ENCODE measurements at places on chromosomes 7 and 10. TPM values are rescaled to one million over a fixed set of nuclear protein-coding genes. Genes with fewer than 3 reads are reported as not detected.

GPR15LG gene
- total RNA-seq, result not detected

ELAPOR2 gene
- total RNA-seq, result 10.3 TPM

LRRC72 gene
- not detected for total RNA-seq

PTF1A gene
- not detected for total RNA-seq

SRRM3 gene
- 0.11 TPM for total RNA-seq

LRRC17 gene
- 0.38 TPM for total RNA-seq

GRCh38 chr7:50304129-50304910 is at the start of gene IKZF1:
Gene IKZF1, plus strand, starts transcription at chr7:50304716. Its CDS starts 14,346 bp downstream, at chr7:50319062.
- H3K27ac ChIP-seq, result no peak within 1 kb of the TSS
- no peaks in the 10 kb centered on the region for H3K36me3 ChIP-seq
- H3K4me1 ChIP-seq, result no peaks in the 10 kb centered on the region
- peak within 1 kb of the TSS; percentile 33 for H3K4me3 ChIP-seq

GRCh38 chr7:128192497-128193142 is 48.5 kb upstream of the LEP start:
- peaks cover 6% of the 10 kb centered on the region for H3K27me3 ChIP-seq
- no peak for DNase-seq
- H3K4me3 ChIP-seq, result no peak overlapping the region
- H3K27ac ChIP-seq, result no peak overlapping the region
- H3K36me3 ChIP-seq, result no peaks in the 10 kb centered on the region
- H3K4me1 ChIP-seq, result peaks cover 5% of the 10 kb centered on the region

- H3K4me1 ChIP-seq, result peaks cover 7% of the 10 kb centered on the region
- H3K27me3 ChIP-seq, result no peaks in the 10 kb centered on the region
- no peaks in the 10 kb centered on the region for H3K36me3 ChIP-seq
- H3K27ac ChIP-seq, result no peak overlapping the region
- no peak overlapping the region for H3K4me3 ChIP-seq
These were observed 179.2 kb downstream of the EBF3 start for GRCh38 chr10:129784891-129785290.

GRCh38 chr10:75051308-75051707 is 60.1 kb upstream of the SAMD8 start:
- no peak overlapping the region for H3K4me3 ChIP-seq
- peaks cover 3% of the 10 kb centered on the region for H3K27me3 ChIP-seq
- H3K27ac ChIP-seq, result no peak overlapping the region
- no peaks in the 10 kb centered on the region for H3K36me3 ChIP-seq
- DNase-seq, result no peak

- H3K4me3 ChIP-seq, result no peak overlapping the region
- H3K27me3 ChIP-seq, result no peaks in the 10 kb centered on the region
- H3K4me1 ChIP-seq, result peaks cover 20% of the 10 kb centered on the region
- peaks cover under 1% of the 10 kb centered on the region for H3K36me3 ChIP-seq
- DNase-seq, result peak; percentile 53
These were observed 55.4 kb downstream of the LANCL2 start for GRCh38 chr7:55420530-55420929.

- no peak overlapping the region for H3K27ac ChIP-seq
- H3K27me3 ChIP-seq, result no peaks in the 10 kb centered on the region
- peaks cover 63% of the 10 kb centered on the region for H3K36me3 ChIP-seq
- no peak overlapping the region for H3K4me3 ChIP-seq
- no peaks in the 10 kb centered on the region for H3K4me1 ChIP-seq
- no peak for DNase-seq
These were observed 73.0 kb upstream of the GJD4 start for GRCh38 chr10:35532141-35532540.

DNA sequence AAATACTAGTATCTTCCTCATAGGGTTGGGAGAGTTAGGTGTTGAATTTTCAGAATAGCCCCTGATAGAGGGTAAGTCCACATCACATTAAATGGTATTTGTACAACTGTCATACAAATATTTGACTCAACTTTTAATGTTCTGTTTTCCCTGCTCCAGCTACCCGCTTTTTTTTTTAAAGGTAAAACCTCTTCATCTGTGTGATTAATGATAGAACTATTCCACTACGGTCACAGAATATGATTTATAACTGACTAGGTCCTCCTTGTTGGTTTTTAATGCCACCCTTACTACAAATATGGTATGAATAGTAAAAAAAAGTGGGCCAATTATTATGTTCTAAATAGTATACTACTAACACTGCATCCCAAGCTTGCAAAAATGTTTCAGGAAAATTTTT is 15.6 kb upstream of the NRP1 start:
- no peaks in the 10 kb centered on the region for H3K4me1 ChIP-seq
- peaks cover 26% of the 10 kb centered on the region for H3K27me3 ChIP-seq
- no peaks in the 10 kb centered on the region for H3K36me3 ChIP-seq
- no peak for DNase-seq
- no peak overlapping the region for H3K4me3 ChIP-seq

GRCh38 chr10:110273474-110273873 is 31.2 kb downstream of the SMNDC1 start:
- DNase-seq, result peak; percentile 39
- no peaks in the 10 kb centered on the region for H3K27me3 ChIP-seq
- no peak overlapping the region for H3K27ac ChIP-seq
- H3K4me1 ChIP-seq, result peaks cover 43% of the 10 kb centered on the region

DNA sequence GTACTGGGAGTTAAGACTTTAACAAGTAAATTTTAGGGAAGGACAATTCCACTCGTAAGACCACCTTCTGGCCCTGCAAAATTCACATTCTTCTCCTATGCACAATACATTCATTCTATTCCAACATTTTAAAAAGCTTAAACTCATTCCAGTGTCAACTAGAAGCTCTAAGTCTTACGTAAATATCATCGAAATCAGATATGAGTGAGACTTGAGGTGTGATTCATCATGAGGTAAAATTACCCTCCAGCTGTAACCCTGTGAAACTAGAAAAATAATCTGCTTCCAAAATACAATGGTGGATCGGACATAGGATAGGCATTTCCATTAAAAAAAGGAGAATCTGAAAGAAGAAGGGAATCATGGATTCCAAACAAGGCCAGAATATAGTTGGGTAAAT is 370.3 kb downstream of the CDC14C start:
- no peak overlapping the region for H3K4me3 ChIP-seq
- no peaks in the 10 kb centered on the region for H3K36me3 ChIP-seq

- H3K4me3 ChIP-seq, result no peak overlapping the region
- H3K36me3 ChIP-seq, result no peaks in the 10 kb centered on the region
- DNase-seq, result no peak
- H3K27ac ChIP-seq, result no peak overlapping the region
These were observed 51.8 kb downstream of the ARHGAP12 start for GRCh38 chr10:31876652-31877352.

DNA sequence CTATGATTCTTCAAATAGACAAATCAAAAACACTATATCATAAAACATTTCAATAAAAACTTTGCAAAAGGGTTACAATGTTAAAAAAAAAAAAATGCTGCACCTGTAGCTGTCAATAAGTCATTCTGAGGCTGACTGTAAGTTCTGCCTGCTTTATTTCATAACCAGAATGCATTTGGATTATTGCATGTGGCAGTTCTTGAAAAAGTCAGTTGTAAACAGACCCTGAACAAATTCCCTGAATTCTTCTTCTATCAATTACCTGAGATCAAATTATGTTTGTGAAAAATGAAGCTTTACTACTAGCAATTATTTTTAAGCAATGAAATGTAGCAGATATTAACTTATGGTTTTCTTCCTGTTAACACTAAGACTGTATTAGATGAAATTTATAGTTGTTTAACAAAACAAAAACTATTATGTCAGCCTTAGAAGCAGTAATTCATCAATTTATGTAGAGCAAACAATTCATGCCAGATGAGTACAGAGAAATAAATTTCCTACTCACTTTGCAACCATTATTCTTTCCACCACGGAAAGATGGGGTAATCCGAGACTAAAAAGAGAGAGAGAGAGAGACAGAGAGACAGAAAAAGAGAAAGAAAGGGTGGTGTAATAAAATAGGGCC is 107.8 kb downstream of the SFMBT2 start:
- H3K4me3 ChIP-seq, result no peak overlapping the region
- H3K36me3 ChIP-seq, result no peaks in the 10 kb centered on the region
- H3K27me3 ChIP-seq, result no peaks in the 10 kb centered on the region
- DNase-seq, result no peak
- no peaks in the 10 kb centered on the region for H3K4me1 ChIP-seq
- no peak overlapping the region for H3K27ac ChIP-seq

- DNase-seq, result no peak
- no peaks in the 10 kb centered on the region for H3K36me3 ChIP-seq
- H3K4me3 ChIP-seq, result no peak overlapping the region
- peaks cover 10% of the 10 kb centered on the region for H3K27me3 ChIP-seq
- H3K27ac ChIP-seq, result no peak overlapping the region
These were observed 92.9 kb downstream of the CELF2 start for GRCh38 chr10:11110539-11110938.
